Neural crest cell (in vitro differentiated cells): ENCODE measurements at places on chromosomes 13 and 19.

GRCh38 chr19:8612807-8613171 lies 2.3 kb upstream of the ADAMTS10 start:
- DNase-seq: no peak

DNA sequence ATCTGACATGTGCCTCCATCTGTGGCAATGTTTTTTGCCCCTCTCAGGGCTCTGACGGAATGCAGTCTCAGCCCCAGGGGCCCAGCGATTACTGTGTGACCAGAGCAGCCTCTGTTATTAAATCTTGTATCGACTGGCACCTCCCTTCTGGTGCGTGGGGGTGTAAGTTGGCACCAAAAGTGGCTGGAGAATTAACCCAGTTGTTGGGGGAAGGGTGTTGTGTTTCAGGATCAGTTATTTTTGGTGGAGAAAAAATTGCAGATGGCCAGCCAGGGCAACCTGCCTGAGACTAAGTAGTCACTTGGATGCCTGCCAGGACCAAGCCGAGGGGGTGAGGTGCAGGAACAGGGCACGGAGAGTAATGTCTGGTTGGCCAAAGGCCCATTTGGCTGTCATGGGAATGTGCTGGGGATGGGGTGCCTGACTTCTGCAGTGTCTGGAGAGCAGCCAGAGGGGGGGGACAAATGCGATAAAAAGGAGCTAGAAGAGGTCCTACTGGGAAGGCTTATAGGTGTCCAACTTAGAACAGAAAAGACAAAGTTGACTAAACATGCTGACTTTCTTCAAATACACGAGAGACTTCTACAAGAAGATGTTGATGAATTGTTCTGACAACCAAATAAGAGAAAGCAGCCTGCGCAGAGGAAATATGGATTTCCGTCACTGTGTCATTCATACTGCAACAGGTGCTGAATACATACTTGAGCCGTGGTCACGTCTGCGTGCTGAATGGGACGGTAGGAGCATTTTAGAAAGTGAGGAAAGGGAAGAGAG lies 69.8 kb downstream of the SIAH3 start:
- no peak for DNase-seq

DNA sequence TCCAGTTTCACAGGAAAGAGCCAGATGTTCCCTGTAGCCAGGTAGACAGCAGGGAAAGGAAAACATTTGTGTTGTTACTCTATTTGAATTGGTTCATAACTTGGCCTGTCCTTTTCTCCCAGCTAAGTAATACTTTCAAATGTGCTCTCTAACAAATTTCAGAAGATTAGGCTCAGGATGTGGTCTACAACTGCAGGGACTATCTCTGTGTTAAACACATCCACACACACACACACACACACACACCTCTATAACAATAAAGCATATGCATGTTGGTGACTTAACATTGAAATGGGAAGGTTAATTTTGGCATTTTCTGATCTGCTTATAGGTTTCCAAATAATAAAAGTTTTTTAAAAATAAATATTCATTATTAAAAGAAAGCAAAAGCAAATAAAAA lies 316.0 kb upstream of the ARGLU1 start:
- DNase-seq: no peak

DNA sequence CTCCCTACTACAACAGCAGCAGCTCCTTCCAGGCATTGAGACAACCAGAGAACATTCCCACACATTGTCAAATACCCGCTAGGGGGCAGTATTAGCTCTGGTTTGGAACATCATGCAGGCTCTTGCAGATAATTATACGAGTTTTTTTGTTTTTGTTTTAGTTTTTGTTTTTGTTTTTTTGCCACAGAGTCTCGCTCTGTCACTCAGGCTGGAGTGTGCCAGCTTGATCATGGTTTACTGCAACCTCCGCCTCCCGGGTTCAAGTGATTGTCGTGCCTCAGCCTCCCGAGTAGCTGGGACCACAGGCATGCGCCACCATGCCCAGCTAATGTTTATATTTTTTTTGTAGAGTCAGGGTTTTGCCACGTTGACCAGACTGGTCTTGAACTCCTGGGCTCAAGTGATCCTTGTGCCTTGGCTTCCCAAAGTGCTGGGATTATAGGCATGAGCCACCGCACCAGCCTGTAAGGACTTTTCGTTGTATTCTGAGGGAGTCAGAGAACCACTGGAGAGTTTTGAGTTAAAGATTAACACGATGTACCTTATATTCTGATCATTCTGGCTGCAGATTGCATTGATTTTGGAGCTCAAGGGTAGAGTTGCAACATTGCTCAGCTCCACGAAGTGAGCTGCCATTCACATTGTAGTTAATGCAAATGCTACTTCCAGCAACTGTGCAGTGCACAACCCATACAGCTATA lies 41.7 kb upstream of the CEACAM20 start:
- peak; percentile 70 for DNase-seq

- no peak for DNase-seq
Observed at GRCh38 chr13:112592647-112593046, 4.7 kb upstream of the TUBGCP3 start.

- DNase-seq: no peak
Observed at GRCh38 chr13:95317039-95317989, 16.1 kb upstream of the ABCC4 start.

DNA sequence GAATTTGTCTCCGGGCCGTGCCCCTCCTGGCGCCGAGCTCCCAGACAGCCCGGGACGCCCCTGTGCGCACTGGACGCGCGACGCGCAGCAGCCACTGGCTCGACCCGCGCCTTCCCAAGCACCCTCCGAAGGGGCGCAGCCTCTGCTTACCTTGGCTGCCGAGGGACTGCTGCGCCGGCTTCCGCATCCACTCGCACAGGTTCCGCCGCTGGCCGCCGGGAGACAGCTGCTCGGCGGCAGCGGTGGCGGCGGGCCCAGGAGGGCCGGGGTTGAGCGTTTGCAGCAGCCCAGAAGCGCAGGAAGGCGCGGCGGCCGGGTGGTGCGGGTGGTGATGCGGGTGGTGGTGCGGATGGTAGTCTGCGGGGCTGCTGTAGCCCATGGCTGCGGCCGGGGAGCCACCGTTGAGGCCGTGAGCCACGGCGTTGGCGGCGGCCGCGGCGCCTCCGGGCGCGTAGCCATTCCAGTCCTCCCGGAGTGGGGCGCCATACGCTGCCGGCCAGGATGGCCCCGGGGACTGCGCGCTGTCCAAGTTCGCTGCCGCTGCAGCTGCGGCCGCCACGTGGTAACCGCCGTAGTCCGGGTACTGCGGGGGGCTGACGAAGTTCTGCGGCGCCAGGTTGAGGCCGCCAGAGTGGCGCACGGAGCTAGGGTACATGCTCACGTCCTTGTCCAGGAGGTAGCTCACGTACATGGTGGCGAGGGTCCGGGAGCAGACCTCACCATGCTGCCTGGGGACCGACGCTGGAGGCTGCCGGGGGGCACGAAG lies 616 bp downstream of the CDX2 start:
- no peak for DNase-seq

- DNase-seq: peak; percentile 64
Observed at GRCh38 chr19:1768248-1768647, 14.9 kb downstream of the ONECUT3 start.

- no peak for DNase-seq
Observed at GRCh38 chr13:33727297-33728083, 90.5 kb upstream of the RFC3 start.

DNA sequence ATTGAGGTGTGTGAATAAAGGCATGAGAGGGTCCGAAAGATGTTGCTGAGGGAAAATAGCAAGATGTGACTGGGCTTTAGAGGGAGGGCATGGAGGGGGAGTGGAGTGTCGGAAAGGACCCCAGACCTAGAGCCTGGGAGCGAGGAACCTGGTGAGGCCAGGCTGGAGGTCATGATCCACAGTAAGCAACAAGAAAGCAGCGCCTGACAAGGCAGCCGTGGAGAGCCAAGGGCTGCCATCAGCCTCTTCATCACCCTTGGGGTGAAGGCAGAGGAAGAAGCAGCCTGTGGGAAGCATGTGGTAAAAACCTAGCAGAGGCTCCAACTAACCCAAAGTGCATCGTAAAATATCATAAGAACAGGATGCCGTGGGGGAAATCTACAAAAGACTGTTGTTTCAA lies 162.8 kb upstream of the SOX1 start:
- DNase-seq: no peak

- DNase-seq: no peak
Observed at GRCh38 chr19:50549059-50549926, 18.9 kb downstream of the LRRC4B start.

DNA sequence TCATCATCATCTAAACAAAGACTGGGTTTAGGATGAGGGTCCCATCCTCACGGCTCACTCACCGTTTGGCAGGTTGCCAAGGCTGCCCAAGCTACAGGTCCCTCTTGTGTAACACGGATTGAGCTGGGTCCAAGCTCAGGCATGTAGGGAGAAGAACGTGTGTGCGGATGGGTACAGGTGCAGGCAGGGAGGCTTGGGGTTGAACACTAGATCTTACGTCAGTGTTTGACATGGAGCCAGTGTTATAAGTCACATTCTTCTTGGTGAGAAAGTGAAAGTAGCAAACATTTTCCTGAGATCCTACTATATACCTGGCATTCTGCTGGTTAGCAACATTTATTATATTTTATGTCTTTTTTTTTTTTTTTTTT lies 136.8 kb upstream of the RNF113B start:
- DNase-seq: no peak

GRCh38 chr13:110008816-110009215 lies 222.4 kb upstream of the IRS2 start:
- no peak for DNase-seq

GRCh38 chr13:21061029-21061763 lies at the start of gene LATS2:
LATS2 (minus strand) TSS chr13:21061586; CDS start chr13:21046026, 15,560 bp downstream.
- peak; percentile 88 for DNase-seq

GRCh38 chr19:31821346-31821745 lies 472.1 kb upstream of the TSHZ3 start:
- no peak for DNase-seq

- no peak for DNase-seq
Observed at GRCh38 chr13:103487841-103488240, 421.6 kb upstream of the SLC10A2 start.

- DNase-seq: peak; percentile 28
Observed at GRCh38 chr19:343941-344624, 513 bp downstream of the MIER2 start.

- peak; percentile 18 for DNase-seq
Observed at GRCh38 chr19:39246951-39247669, 1.5 kb downstream of the IFNL4 start.

DNA sequence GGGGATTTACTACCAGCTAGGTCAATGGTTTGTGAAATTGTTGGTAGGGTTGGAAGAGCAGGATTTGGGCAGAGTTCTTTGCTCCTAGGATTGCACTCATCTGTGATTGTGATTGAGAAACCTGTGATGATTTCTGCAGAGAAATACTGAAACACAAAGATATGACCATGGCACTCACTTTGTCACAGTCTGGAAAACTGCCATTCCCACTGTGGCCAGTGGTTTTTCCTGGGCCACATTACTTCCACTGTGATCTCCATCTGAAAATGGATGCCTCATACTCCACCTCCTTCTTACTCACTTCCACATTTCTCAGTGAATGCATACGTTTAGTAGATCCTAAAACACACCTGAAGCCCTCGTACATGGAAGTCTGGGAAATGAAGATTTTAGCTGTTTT lies 593.2 kb downstream of the LMO7 start:
- DNase-seq: no peak

- DNase-seq: no peak
Observed at GRCh38 chr19:43776286-43776685, 4.5 kb downstream of the KCNN4 start.

- DNase-seq: no peak
Observed at GRCh38 chr13:39196965-39197646, 158.8 kb downstream of the NHLRC3 start.

DNA sequence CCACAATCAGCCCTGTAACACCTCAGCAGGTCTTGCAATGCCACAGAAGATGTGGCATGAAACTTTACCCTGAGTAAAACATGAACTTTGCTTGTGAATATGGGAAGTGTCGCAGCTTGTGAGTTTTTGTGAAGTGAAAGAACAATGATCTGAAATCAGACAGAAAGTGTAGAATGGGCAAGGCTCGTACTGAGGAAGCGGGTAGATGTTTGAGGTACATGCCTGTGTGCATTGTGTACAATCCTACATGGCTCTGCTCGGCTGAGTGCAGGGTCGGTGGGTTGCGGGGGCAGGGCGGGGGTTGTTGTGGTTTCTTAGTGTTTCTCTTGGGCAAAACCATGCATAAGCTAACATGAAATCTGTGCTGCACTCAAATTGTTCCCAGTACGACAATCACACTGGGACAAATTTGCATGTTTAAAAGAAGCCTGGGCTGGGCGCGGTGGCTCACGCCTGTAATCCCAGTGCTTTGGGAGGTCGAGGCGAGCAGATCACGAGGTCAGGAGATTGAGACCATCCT lies 1.1 kb downstream of the NLRP13 start:
- DNase-seq: no peak

- DNase-seq: no peak
Observed at GRCh38 chr13:27044837-27045570, 126.6 kb downstream of the USP12 start.

- no peak for DNase-seq
Observed at GRCh38 chr13:50994651-50995050, 85.1 kb downstream of the RNASEH2B start.

GRCh38 chr13:53788286-53788685 lies 759.7 kb downstream of the OLFM4 start:
- DNase-seq: no peak

- no peak for DNase-seq
Observed at GRCh38 chr13:34764246-34764645, 177.8 kb upstream of the NBEA start.

- DNase-seq: no peak
Observed at GRCh38 chr19:9956956-9957355, 20.6 kb upstream of the OLFM2 start.

- DNase-seq: no peak
Observed at GRCh38 chr19:31956771-31957392, 388.5 kb upstream of the ZNF507 start.

DNA sequence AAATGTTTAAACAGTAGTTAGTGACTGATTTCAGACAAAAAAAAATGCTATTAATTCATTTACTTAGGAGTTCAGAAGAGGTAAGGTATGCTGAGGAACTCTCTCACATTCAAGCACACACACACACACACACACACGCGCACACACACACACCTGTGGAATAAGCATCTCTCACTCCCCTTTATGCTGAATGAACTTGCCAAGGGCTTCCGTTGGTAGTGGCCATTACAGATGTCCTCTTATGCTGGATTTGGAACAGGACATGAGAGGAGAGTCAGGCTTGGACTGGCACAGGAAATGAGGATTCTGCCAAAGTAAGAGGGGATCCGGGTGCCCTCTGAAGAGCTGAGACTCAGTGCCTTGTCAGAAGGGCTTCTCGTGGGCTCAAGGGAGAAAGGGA lies 463.4 kb upstream of the MIR17HG start:
- DNase-seq: no peak

GRCh38 chr19:7228935-7229541 lies 65.2 kb downstream of the INSR start:
- no peak for DNase-seq

GRCh38 chr13:94886191-94886590 lies 173.8 kb upstream of the SOX21 start:
- no peak for DNase-seq

- no peak for DNase-seq
Observed at GRCh38 chr19:53868091-53868891, 608 bp downstream of the MYADM start.

GRCh38 chr13:98866882-98867281 lies 111.0 kb downstream of the DOCK9 start:
- DNase-seq: no peak
